ENCODE measurements at places on chromosomes 16 and 17. TPM values are rescaled to one million over a fixed set of nuclear protein-coding genes. Genes with fewer than 3 reads are reported as not detected.

GRCh38 chr17:73281928-73282327 lies 20.2 kb upstream of the CPSF4L start:
- no peak for DNase-seq

DNA sequence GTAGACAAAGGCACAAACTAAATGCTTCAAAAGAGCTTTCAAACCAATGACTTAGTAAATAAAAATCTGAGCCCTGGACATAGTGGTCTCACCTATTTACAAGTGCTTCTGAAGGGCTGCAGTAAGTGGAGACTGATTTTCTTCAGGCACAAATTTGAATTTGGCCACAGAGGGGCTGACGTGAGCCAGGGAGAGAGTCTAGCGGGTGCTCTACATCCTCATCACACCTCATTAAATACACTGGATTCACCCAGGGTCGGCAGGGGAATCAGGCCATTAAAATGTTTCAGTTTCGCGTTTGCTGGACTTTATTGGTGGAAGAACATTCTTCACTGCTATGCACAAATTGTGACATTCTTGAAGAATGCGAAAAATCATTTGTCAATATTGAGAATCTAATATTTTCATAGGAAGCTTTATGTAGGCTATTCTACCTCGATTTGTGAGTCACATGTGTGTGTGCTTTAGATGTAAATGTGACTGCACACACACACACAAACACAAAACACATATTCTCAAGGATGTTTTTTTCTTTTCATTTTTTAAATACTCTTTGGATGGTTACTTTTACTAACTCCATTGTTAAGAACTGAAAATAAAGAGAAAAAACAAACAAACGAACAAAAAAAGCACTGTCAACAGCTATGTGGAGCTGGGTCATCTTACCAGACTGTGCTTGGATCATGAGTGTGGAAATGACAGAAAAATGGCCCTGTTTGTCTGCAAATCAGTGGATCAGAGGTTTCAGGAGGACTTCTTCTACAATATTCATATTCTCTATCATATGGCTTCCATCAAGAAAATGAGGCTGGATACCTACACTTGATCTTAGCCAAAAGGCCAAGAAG lies 58.9 kb downstream of the CDH11 start:
- DNase-seq, result no peak

DNA sequence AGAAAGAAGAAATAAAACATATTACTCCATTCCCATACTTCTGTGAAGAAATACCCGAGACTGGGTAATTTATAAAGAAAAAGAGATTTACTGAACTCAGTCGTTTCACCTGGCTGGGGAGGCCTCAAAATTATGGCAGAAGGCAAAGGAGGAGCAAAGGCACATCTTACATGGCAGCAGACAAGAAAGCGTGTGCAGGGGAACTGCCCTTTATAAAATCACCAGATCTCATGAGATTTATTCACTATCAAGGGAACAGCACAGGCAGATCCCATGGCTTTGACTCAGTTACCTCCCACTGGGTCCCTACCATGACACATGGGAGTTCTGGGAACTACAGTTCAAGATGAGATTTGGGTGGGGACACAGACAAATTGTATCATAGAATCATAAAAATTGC lies 365.4 kb downstream of the WWOX start:
- no peak for DNase-seq

- DNase-seq, result no peak
Observed at GRCh38 chr16:28873543-28874201, 4.6 kb upstream of the ATP2A1 start.

GRCh38 chr16:89697161-89697615 lies 4.3 kb downstream of the SPATA2L start:
- DNase-seq, result no peak

MYH11 gene
- total RNA-seq, result 175 TPM

- DNase-seq, result no peak
Observed at GRCh38 chr17:37507111-37507510, 17.4 kb downstream of the DUSP14 start.

- DNase-seq, result no peak
Observed at GRCh38 chr16:2054543-2055245, 6.9 kb downstream of the TSC2 start.

DNA sequence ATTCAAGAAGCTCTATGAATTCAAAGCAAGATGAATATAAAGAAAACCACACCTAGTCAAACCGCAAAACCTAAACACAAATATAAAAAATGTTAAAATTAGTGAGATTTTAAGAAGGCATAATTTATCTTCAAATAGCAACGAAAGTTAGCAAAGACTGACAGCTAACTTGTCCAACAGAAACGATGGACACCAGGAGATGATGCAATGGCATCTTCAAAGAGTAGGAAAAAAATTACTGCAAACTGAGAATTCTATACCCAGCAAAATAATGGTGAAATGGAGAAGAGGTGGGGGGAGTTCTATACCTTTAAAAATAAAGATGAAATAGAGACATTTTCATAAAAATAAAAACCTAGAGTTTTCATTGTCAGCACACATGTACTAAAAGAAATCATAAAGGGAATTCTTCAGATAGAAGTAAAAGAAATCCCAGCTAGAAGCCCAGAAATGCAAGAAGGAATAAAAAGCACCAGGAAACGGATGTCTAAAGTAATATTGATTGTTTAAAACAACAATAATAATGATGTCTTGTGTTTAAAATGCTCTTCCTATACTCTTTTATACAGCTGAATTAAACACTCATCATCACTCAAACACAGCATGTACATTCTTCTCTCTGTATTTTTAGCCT lies 24.6 kb upstream of the TANC2 start:
- no peak for DNase-seq

GRCh38 chr17:13584701-13585080 lies 17.0 kb downstream of the HS3ST3A1 start:
- DNase-seq, result no peak

KCNH6 gene
- 0.57 TPM for total RNA-seq

DNA sequence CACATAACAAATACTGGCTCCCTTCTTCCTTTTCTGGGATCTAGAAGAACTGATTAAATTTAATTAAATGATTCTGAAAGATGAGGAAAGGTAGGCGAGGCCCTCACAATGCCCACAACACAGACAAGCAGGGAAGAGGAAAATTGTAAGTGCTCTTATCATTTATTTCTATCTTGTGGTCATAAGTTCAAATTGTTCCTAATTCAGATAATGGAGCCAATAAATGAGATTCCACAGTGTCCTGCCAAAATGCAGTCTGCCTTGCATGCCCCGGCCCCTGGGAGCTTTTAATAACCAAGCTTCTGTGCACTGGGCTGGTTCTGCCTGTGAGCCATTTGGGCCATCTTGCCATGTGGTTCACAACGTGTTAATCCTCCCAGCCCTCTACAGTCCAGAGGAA lies 97.0 kb downstream of the CMC2 start:
- no peak for DNase-seq

GRCh38 chr17:17737961-17738894 lies 57.0 kb downstream of the RAI1 start:
- peak; percentile 86 for DNase-seq

DNA sequence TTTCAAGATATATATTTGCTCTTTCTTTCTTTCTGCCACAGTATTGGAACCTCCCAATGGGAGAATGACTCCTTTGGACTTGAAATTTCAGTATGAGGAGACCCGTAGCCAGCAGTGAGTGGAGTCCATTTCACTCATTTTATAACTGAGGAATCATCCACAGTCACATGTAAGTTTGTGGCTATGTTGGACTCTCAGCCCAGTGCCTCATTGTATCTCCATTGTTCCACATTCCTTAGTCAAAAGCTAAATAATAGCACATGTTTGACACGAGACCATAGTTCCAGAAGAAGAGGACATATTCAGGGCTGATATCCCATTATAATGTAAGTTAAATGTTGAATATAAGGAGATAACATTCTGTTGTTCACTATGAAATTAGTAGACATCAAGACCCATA lies 12.7 kb upstream of the SPAG9 start:
- DNase-seq, result no peak

MT3 gene
- not detected for total RNA-seq

KRT20 gene
- total RNA-seq, result not detected

GRCh38 chr17:82031303-82031884 lies at the start of gene RAC3:
RAC3 (plus strand) TSS chr17:82031678; CDS start chr17:82031762, 84 bp downstream.
- DNase-seq, result no peak

PGAP6 gene
- 65.0 TPM for total RNA-seq

GRCh38 chr16:17193566-17194100 lies 277.1 kb downstream of the XYLT1 start:
- peak; percentile 49 for DNase-seq

RASL10B gene
- 2.4 TPM for total RNA-seq

DNA sequence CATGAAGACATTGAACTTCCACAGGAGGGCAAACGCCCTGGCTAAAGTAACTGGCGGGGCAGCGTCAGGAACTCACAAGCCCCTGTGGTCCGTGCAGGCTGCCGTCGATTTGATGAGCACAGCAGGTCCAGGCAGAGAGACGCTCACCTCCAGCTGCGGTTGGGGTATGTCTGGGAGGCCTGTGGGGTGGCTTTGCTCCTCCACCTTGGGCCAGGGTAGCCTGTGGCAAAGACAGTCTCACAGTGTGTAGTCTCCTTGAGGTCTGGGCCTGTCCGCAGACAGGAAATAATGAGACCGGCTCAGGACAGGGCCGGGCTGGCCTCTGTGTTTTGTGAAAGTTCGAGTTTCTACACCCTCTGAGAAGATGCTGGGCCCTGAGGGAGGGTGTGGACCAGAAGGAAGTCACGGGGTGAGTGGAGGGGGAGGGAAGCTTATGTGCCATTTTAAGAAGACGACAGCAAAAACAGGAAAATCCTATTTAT lies 103.3 kb downstream of the METRNL start:
- DNase-seq, result no peak

AIPL1 gene
- total RNA-seq, result not detected

DNA sequence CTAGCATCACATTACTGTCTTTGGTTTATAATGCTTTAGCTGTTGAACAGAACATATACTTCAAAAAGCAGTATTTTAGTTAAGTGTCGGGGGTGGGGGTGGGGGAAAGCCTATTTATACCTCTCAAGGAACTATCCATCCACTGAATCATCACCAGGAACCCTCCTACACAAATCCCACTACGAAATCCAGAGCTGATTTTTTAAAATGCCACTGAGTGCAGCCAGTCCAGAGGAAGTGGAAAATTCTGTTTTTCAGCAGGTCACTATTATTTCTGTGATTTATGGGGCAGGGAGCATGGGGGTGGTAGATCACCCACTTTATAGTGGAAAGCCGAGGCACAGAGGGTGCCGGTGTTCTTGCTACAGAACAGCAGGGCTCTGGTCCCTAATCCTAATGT lies 284.1 kb downstream of the SOX9 start:
- no peak for DNase-seq

ADAD2 gene
- 0.72 TPM for total RNA-seq

GRCh38 chr17:4475001-4475400 lies 23.7 kb upstream of the SPNS2 start:
- no peak for DNase-seq

- DNase-seq, result no peak
Observed at GRCh38 chr17:56230660-56231059, 77.4 kb downstream of the ANKFN1 start.

GRCh38 chr17:73773702-73774101 lies 129.5 kb upstream of the SDK2 start:
- no peak for DNase-seq

- DNase-seq, result no peak
Observed at GRCh38 chr16:7333180-7333725, 608 bp downstream of the RBFOX1 start.

- no peak for DNase-seq
Observed at GRCh38 chr16:87930456-87930855, 5.9 kb downstream of the CA5A start.

DNA sequence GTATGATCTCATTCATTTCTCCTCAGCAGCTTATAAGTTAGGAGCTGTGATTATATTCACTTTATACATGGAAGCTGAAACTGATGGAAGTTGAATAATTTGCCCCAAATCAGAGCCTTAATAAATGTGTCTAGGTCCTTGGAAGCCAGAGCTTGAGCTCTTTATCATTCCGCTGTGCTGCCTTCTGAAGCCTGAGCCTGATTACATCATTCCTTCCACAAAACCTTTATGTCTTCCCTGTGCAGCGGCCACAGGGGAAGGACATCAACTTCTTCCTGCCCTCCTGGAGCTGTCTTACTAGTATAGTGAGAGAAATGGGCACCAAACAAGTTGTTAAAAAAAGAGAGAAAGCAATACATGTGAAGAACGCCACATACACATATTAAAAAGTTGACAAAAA lies 6.8 kb downstream of the TNRC6C start:
- no peak for DNase-seq

- DNase-seq, result peak; percentile 35
Observed at GRCh38 chr17:21345236-21345635, 30.9 kb upstream of the KCNJ12 start.

- no peak for DNase-seq
Observed at GRCh38 chr17:2230877-2231276, 72.7 kb downstream of the SMG6 start.

SCRN2 gene
- total RNA-seq, result 40.3 TPM

TK1 gene
- 12.7 TPM for total RNA-seq

- no peak for DNase-seq
Observed at GRCh38 chr17:48576479-48577309, 1.5 kb downstream of the HOXB4 start.

NPIPB13 gene
- 20.5 TPM for total RNA-seq

- peak; percentile 42 for DNase-seq
Observed at GRCh38 chr17:6853764-6854442, 22.4 kb upstream of the TEKT1 start.

DNA sequence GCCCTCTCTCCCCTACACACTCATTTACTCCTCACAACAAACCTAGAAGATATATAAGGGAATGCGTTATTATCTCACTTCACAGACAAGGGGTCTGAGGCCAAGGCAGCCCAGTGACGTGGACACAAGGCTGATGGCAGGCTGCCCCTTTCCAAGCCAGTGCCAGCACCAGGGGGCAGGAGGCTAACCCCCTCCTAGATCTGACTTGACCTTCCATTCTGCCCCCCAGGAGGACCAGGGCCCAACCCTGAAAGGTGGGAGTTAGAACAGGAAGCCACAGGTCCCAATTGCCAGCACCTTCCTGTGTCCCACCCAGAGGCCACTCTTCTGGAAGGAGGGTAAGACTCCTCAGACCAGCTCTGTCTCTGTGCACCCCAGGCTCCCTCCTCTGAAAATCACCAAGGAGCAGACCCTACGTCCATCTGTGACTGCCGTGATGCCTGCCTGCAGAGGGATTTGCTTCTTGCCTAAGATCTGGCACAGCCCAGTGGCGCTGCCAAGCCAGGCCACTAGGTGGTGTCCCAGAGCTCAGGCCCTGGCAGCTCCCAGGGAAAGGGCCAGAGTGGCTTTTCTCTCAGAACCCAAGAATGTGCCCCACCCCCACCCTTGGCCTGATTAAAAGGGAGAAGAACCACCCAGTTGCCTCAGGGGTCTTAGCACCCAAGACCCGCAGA lies 42.4 kb upstream of the MRPS23 start:
- DNase-seq, result peak; percentile 91

DNA sequence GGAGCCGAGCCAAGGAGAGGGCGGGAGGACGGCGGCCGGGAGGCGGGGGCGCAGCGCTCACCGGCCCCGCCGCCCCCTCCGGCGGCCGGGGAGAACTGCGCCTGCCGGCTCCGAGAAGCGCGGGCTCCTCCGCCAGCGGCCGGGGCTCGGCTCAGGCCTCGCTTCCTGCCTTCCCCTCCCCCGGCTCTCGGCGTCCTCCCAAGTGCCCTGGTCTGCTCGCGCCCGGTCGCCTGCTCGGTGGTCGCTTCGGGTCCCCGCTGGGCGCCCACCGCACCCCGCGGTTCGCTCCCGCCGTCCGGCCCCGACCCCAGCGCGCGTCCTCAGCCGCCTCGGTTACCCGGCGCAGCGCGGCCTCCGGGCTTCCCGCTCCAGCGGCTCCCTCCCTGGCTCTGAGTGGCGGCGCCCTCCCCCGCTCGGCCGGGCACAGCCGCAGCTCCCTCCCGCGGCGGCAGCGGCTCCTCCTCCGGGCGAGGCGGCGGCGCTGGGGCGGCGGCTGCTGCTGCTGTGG lies 313 bp downstream of the UBTF start:
- DNase-seq, result peak; percentile 88

GNPTG gene
- total RNA-seq, result 88.7 TPM

UMOD gene
- total RNA-seq, result 65.7 TPM

PDILT gene
- total RNA-seq, result not detected
